ENCODE measurements at places on chromosomes 1 and 21.

- DNase-seq: no peak
Observed at GRCh38 chr1:87403061-87403820, 74.6 kb downstream of the LMO4 start.

- DNase-seq: no peak
Observed at GRCh38 chr1:184112176-184112948, 60.8 kb downstream of the TSEN15 start.

DNA sequence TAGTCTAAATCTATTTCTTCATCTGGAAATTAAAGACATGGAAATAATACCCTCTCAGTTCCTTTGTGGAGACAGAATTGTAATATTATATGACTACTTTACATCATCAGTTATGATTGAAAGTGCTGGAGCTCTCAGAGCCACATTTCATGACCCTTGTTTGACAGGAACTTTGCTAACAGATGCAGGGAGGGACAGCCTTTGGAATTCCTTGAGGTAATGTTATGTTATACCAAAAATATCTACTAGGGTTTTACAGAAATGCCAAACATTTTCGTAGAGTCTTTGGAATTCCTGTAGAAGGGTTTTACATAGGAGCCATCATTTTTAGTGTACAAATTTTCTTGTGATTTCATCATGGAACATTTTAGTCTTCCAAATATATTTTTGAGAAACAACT, 57.4 kb upstream of the ADAMTS5 start:
- DNase-seq: no peak

DNA sequence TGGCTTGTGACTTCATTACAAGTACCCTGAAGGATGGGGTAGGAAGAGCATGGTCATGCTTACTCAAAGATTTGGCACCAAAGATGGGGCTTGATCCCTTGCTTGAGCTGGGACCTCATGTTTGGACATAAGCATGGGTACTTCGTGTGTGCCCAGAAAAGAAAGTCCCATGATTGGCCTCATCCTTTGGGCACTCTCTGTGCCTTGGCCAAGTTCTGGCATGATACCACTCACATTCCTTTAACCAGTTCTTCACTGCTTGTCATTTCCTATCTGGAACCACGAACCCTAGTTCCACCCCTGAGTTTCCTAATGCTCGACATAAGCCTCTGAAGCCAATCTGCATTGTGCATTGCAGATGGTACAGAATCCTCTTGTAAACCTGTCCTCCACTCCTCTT, 107.0 kb downstream of the NAV1 start:
- DNase-seq: no peak

DNA sequence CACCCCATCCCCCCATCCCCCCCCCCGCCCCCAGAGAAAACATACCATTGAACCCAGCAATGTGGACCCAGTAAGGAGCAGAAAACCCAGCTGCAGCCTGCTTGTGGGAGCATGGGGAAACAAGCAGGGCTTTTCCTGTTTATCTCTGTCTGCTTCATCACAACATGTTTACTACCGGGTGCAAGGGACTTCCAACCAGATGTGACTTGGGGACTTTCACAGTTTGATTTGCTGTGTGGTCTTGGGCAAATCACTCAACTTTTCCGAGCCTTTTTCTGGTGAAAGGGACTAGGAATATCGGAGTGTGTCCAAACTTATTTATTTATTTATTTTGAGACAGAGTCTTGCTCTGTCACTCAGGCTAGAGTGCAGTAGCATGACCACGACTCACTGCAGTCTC, 3.2 kb downstream of the TMCC2 start:
- DNase-seq: no peak

DNA sequence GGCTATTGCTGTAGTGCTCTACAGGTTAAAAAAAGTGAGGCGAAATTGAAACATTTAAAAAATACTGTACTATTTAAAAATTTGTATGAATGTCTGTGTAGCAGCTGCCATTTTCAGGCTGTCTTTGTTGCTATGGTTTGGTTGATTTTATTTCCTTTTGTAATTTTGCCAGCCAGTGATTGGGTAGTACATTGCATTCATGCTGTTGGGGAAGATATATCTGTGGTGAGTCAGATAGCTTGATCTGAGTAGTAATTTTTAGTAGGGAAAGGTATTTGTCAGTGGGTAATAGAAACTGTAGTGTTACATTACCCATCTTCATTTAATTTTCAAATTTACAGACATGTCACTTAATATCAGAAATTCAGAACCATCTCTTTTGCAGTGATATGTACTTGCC, 15.0 kb downstream of the NFIA start:
- DNase-seq: no peak

DNA sequence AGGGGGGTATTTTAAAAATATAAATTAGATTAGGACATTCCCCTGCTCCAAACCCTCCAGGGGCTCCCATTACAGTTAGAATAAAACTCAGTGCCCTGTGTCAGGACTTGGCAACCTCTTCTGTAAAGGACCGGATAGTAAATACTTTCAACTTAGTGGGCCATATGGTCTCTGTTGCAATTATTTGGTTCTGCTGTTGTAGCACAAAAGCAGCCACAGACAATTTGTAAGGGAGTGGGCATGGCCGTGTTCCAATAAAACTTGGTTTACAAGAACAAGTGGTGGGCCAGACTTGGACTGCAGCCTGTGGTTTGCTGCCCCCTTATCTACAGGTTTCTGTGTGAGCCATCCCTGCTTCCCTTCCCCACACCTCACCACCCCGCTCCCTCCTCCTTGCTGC, 92.0 kb downstream of the ACTL8 start:
- no peak for DNase-seq

DNA sequence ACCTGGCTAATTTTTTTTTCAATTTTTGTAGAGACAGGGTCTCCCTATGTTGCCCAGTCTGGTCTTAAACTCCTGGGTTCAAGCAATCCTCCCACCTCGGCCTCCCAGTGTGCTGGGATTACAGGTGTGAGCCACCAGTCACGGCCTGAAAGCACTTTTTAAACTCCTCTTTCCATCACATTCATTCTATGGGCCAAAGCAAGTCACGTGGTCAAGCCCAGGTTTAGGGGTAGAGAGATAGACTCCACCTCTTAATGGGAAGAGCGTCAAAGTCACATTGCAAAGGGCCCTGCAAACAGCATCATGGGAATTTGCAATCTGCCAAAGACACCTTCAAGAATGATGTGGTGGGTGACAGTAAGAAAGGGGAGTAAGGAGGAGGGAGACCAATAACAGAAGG, 7.1 kb downstream of the ATP1A4 start:
- no peak for DNase-seq

DNA sequence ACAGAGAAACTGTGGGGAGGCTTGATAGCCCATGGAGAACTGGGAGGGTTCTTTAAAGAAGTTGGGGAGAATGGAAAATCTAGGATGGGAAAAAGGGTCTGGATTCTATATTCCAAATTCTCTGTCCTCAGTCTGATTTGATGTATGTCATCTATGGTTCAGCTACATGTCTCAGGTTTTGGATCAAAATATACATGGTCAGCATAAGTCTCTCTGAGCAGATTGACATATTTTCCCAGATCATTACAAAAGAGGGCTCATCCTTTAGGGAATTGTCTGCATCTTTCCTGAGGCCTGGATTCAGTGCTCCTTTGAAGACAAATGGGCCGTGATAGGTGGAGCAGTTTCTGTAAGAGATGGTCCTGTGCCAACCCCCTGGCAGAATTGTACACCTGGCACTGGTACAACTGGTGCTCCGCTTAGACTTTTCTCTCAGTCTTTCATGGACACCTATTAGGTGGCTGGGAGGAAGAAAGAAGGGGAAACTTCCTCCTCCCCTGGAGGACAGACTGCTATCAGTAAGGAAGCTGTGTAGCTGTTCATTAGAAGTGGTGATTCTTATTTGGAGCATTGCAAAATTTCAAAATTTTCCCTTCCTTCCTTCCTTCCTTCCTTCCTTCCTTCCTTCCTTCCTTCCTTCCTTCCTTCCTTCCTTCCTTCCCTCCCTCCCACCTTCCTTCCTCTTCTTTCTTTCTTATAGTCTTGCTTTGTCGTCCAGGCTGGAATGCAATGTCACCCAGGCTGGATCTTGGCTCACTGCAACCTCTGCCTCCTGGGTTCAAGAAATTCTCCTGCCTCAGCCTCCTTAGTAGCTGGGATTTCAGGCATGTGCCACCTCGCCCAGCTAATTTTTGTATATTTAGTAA, 26.1 kb upstream of the RGL1 start:
- no peak for DNase-seq

- no peak for DNase-seq
Observed at GRCh38 chr1:43441166-43441893, 12.4 kb downstream of the HYI start.

- DNase-seq: no peak
Observed at GRCh38 chr1:221159608-221160007, 280.4 kb downstream of the HLX start.

GRCh38 chr21:31409831-31410487, 65.9 kb upstream of the TIAM1 start:
- DNase-seq: no peak

DNA sequence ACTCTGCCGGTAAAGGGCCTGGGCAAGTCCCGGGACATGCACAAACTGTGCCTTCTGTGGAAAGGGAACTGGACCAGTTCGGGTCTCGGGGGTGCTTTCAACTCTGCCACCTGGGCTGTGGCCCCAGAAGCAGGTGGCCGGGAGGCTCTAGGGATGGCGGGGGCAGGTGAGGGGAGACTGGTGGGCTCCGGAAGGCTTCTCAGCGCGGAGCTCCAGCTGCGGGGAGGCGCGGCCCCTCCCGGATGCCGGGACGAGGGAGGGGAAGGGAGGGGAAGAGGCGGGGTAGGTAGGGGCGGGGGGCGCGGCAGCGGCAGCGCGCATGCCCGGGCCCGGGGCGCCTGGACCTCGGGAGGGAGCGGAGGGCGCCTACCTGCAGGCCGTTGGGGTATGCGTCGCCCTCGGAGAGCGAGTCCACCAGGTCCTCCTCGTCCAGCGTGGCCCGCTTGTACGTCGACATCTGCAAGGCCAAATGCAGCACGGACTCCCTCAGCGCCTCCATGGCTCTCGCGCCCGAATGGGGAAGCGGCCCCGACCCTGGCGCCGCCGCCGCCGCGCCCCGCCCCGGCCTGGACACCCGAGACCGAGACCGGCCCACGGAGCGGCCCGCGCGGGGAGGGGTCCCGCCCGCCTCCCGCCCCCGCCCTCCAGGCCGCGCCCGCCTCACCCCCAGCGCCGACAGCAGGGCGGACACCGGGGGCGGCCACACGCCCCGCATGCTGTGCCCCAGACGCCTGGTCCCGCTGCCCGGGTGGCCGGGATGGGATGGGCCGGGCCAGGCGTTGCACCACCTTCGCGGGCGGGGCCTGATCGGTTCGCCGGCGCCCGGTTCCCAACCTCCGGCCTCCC, at the start of gene ECE1:
ECE1 (minus strand) TSS at position 764 of the 846 bp plus-strand sequence; CDS start at position 715, 49 bp downstream.
- DNase-seq: no peak

GRCh38 chr1:173666646-173667045, 3.0 kb downstream of the ANKRD45 start:
- DNase-seq: no peak

DNA sequence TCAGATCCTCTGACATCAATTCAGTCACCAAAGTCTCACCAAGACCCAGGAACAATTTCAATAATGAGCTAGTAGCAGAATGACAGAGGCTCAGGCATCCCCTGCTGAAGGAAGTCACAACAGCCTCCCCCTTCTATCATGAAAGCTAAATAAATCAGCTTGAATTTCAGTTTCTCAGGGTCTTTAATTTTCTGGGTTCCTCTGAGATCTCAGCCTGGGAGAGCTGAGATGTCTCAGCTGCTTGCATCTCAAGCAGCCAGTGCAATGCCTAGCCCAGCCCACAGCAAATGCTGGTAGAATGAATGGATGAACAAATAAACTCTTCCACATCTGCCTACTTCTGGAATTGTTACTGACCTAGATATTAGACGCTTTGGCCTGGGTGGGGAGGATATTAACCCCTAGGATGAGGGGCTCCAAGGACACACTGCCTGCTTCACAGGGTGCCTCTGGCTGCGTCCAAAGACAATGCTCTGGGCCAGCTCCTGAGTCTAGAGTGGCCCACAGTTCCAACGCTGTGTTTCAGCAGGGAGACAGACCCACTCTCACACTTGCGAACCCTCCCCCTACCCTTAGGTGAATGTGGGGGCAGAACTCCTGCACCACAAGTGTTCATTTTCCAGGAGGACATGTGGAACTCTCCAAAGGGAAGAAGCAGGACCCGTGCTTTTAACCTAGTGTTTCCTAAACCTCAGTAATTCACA, 11.2 kb upstream of the LORICRIN start:
- no peak for DNase-seq

GRCh38 chr1:48123647-48124046, 98.9 kb upstream of the SLC5A9 start:
- no peak for DNase-seq

DNA sequence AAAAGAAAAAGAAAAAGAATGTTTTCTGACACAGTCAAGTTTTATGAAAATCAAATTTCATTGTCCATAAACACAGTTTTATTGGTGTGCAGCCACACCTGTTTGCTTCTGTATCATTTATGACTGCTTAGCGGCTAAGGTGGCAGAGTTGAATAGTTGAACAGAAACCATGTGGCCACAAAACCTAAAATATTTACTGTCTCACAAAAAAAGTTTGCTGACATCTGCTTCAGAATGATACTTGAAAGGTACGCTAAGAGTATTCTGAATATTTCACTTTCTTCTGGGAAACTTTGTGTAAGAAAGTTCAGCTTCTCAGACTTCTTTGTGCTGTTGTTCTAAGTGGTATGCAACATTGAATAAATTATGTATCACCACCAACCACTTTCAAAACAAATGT, 6.2 kb downstream of the KCNK1 start:
- DNase-seq: no peak

DNA sequence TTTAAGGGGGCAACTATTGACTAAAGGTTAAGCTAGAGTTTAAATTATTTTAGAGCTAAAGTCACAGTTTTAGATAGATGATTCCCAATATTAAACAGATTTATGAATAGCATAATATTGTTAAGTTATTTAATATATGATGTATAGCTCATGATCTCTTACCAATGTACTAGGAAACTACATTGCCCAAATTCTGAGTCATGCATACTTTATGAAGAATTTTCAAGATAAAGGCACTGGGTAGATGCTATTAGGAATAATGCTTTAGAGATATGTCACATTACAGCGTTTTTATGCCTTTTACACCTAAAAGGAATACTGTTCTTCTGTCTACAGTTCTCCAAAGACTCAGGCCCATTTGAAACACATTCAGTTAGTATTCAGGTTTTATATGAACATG, 215.1 kb downstream of the NCAM2 start:
- DNase-seq: no peak

- no peak for DNase-seq
Observed at GRCh38 chr21:36946949-36947356, 19.5 kb downstream of the HLCS start.

- no peak for DNase-seq
Observed at GRCh38 chr1:70819785-70820184, 227.8 kb downstream of the PTGER3 start.

DNA sequence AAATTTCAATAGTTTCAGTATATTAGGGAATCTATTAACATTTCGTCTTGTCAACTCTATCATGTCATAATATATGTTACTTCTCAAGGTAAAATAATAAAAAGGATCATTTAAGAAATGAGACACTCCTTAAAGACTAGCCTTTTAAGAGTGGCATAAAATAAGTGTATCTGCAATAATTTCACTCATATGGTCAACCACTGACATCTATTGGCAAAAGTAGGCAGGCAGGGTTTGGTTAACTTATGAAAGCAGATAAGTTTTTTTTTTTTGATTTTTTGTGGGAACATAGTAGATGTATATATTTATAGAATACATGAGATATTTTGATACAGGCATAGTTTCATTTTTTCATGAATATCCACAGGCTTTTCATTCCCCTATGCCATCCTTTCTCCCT, 5.5 kb upstream of the RGS21 start:
- no peak for DNase-seq

Measured in hippocampal formation (tissue), 2 donors.